ENCODE measurements at places on chromosomes 1 and 21. TPM values are rescaled to one million over a fixed set of nuclear protein-coding genes. Genes with fewer than 3 reads are reported as not detected.

Gene DNAH14
- 3.9 TPM for polyA plus RNA-seq

Gene CHAF1B
- 10.3 TPM for polyA plus RNA-seq

Gene HFM1
- not detected for polyA plus RNA-seq

Gene C1QC
- not detected for polyA plus RNA-seq

Gene PIAS3
- 40.5 TPM for polyA plus RNA-seq

Gene ARTN
- 47.1 TPM for polyA plus RNA-seq

Gene ADAM30
- polyA plus RNA-seq, result not detected

Gene KIRREL1
- 43.7 TPM for polyA plus RNA-seq

- no peak for DNase-seq
Observed at GRCh38 chr1:186615332-186615731, 64.9 kb downstream of the PTGS2 start.

DNA sequence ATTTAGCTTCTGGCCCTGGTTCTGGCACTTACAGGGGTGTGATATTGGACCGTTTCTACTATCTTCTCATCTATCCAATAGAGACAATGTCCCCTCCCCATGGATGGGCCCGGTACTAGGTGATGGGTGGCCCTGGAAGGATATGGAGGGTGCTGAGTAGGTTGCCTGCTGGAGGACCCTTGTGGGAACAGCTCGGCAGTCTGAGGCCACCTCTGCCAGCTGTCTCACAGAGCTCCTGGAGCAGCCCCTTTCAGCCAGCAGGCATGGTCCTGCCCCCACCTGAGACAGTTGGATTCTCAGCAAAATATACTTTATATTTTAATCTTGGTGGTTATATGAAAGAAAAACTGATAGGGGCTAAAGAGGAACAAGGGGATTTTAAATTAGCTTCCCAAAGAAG, 101.0 kb upstream of the LMO4 start:
- DNase-seq, result no peak

- DNase-seq, result no peak
Observed at GRCh38 chr1:2042830-2043773, 7.1 kb upstream of the PRKCZ start.

- DNase-seq, result no peak
Observed at GRCh38 chr1:238826891-238827290, 559.5 kb upstream of the CHRM3 start.

DNA sequence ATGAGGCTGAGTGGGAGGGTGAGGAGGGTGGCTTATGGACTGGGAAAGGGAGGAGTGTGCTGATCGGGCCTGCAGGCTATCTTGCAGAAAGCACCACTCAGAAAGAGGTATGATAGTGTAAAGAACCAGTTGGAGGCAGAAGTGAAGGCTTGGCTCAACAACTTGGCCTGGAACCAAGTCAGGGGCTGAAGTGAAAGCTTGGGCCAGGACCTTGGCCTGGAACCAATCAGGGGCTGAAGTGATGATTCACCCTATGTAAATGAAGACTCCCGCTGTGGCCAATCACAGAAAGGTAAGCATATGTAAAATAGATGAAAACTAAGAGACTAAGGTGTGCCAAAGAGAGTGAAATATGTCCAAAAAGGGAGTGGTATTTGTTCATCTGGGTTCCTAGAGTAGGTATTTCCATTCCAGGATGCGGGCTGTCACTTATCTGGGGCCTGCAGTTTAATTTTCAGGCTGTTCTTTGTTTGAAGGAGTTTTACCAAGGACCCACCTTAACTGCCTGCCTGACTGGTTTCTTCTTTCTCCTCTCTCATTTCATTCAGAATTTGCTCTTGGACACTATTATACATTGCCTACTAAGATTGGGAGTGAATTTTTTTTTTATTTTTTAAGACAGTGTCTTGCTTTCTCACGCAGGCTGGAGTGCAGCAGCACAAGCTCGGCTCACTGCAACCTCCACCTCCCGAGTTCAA, 5.1 kb upstream of the RFX5 start:
- DNase-seq, result peak; percentile 52

Measured in mammary epithelial cell (primary cell).